ENCODE measurements at places on chromosomes 7 and 10.
A peak's percentile ranks its signal among the peaks of the same experiment; 100 is the strongest.

- DNase-seq, result peak; percentile 13
Measured at GRCh38 chr10:57338823-57339558, 928.7 kb downstream of the IPMK start.

DNA sequence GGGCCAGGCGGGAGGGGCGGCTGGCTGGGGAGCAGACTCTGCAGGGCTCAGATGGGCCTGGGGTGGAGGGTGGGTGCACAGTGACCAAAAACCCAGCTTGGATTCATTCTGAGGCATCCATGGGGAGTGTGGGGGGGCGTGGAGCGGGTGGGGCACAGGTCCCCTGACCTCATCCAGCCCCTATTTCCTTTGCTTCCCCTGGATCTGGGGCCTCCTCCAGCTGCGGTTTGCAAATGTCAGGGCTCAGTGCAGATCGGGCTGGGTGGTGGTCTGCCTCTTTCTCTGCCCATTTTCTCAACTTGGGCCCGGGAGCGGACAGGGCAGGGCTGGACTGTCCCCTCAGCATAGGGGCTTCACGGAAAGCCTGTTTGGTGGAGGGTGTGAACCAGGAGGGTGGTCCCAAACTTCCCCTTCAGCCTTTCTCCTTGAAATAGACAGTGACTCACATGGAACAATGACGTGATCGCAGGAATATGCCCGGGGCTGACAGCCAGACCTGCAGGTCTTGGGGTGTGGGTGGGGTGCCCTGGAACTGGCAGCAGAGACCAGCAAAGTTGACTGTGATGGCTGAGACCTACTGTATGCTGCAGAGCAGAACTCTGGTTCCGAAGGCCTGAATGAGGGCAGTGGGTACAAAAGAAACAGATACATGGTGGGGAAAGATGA, 72.9 kb upstream of the PODXL start:
- DNase-seq, result no peak

DNA sequence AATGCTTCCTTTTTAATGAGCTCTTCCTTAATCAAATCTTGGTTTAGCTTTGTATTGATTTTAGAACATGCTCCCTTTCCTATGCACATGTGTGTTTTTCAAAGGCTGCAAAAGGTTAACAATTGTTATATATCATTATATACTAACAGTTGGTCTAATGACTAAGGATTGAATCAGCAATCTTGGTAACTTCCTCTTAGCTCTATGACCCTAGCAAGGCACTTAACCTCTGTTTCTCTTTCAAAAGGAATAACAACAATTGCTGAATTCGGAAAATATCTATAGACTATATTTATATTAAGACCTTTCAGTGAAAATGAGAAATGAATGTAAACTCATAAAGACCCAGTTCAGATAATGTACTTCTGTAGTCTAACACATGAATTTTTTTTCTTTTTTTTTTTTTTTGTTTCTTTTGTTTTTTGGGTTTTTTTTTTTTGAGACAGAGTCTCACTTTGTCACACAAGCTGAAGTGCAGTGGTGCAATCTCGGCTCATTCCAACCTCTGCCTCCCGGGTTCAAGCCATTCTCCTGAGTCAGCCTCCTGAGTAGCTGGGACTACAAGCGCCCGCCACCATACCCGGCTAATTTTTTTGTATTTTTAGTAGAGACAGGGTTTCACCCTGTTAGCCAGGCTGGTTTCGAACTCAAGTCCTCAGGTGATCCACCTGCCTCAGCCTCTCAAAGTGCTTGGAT, 48.8 kb downstream of the HOXA1 start:
- no peak for DNase-seq

GRCh38 chr10:121167534-121168243, 316.5 kb downstream of the WDR11 start:
- DNase-seq, result no peak

DNA sequence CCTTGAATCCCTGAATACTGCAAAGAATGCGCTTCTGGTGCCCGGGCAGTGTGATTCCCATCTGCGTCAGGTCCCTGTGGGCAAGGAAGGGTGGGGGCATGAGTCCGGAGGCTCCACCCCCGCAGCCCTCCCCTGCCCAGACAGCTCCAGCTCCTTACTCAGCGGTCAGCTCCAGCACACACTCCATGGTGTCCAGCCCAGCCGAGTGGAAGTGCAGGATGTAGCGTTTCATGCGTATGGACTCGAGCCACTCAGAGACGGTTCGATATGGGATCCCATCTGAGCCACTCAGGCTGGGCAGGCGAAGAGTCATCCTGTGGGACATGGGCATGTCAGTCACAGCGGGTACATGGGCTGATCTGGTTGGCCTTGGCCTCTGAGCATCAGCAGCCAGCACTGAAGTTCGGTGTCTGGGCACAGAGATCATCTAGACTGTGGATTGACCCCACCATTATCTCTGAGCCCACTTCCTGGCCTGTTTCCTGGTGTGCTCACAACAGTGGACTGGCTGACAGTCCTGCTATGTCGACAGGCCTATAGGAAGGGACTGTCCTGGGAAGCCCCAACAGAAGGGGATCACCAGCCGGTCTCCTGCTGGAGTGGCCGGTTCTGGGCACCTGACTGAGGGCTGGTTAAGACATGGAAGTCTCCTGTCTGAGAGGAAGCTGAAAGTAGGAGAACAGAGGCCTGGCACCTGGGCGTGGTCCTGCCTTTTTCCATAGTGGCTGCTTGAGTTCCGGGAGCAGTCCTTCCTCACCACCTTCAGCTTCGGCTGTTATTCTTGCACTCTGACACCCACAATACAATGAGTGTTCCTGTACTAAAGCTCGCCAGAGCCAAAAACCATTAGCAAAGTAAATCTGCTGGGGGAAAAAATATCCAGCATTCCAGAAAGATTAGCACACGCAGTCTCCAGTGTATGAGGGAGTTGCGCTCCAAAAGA, 10.6 kb downstream of the ZYX start:
- DNase-seq, result no peak

- DNase-seq, result no peak
Measured at GRCh38 chr7:16295558-16295957, 125.8 kb downstream of the CRPPA start.

GRCh38 chr10:6542999-6543430, 37.1 kb downstream of the PRKCQ start:
- DNase-seq, result no peak
